HAP-1 (cell line): ENCODE measurements at places on chromosomes 5 and 9.

GRCh38 chr5:160260881-160261815, 31.8 kb downstream of the FABP6 start:
- no peak for DNase-seq

- no peak for DNase-seq
These were observed 1.4 kb downstream of the ZFR start for GRCh38 chr5:32443145-32443540.

DNA sequence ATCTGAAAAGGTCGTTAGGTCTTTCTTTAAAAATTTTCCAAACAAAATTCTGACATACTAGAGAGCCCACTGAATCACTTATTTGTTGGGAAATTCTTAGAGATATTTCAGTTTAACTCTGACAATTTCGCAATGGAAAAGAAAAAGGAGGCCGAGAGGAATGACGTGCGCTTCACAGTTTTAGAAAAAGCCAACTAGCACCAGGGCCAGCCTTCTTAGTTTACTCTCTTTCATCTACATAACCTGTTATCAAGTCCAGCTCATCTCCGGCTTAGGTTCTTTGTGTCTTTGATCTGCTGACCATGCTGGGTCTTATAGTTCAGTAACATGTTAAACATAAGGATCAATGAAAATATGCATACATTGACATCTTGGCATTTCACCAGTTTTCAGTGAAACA, 201.7 kb upstream of the TAS2R1 start:
- DNase-seq = no peak

DNA sequence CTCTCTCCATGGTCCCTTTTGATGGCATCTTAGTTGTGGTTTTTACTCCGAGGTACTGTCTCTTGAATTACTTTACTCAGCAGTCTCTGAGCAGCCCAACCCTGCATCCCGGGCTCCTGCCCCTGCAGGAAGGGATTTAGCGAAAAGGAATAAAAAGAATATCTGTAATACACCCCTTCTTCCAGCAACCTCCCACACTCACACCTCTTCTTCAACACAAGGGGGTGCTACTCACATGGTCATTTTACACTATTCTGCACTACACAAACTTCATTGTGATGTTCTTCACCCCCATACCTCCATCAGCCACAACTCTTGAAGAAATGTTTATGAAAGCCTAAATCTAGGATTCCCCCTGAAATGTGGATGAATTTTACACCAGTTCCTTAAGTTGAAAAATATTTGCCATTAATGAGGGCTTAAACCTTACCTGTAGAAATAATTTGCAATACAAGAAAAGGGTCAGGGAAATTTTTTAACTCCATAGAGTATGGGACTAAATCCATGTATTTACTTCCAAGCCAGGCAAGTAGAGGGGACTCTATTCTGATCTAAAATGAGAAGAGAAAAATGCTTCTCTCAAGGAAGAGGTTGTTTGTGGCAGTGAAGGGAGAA, 26.0 kb downstream of the TPD52L3 start:
- DNase-seq = peak; percentile 60

GRCh38 chr9:133732639-133733408, 5.3 kb downstream of the SARDH start:
- DNase-seq = no peak
